ENCODE measurements at places on chromosomes 4 and X.

GRCh38 chr4:10117359-10118047 is 904 bp upstream of the WDR1 start:
- no peak for DNase-seq

DNA sequence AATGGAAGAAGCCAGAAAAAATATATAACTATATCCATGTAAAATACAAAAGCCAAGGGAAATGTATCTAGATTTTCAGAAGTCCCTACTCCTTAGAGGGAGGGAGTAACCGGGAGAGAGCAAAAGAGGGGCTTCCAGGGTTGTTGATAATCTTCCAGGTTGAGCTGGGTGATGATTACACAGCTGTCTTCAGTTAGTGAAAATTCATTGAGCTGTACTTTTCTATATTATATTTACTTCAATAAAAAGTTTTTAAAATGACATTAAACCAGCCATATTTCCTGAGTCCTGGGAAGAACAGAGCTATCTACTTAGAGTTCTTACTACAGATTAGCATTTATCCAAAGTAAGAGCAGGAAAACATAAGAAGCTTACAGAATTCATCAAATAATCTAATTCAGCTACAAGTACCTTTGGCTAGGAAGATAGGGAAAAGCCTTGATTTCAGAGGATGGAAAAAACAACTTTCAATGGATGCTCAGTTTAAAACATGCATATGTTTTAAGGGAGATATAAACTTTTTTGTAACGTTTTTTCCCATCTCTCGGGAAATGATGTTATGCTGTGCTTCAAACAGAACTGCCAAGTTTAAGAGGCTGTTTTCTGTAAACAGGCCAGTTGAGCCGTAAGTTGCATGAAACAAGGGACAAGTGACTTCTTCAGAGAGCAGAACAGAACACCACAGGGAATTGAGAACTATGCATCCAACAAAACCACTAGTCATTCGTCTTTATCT is 204.6 kb downstream of the SCFD2 start:
- DNase-seq = no peak

DNA sequence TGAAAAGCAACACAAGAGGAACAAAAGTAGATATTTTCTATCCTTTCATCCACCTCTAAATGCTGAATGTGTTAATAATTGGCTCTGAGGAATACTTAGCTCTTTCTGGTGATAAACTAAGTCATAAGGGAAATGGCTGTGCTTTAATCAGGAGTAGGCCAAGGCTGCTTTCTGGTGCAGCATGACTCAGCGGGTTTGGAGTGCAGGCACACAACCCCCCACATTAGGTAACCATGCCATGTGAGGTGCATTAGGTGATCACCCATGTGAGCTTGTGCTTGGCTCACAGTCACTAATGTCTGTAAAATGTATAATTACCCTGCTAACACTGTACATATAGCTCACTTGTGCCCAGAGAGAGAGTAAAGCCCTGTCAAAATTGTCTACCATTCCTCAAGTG is 57.2 kb downstream of the USP38 start:
- no peak for DNase-seq

DNA sequence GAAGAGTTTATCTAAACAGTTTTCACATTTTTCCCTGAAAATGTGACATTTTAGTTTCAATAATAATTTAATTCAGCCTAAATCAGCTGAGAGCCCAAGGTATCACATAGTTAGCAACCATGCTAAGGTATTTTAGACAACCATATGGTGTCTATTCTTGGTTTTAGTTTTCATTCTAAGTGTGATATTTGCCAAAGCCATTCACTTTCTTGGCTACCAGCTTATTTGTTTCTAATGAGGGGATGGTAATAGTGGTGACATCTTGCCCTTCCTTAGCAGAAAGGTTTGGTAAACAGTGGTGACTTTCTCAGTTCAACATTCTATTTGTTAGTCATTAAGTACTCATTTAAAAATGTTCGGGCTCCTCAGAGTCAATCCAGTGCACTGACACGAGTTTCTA is 854.9 kb upstream of the HTR2C start:
- DNase-seq = no peak

DNA sequence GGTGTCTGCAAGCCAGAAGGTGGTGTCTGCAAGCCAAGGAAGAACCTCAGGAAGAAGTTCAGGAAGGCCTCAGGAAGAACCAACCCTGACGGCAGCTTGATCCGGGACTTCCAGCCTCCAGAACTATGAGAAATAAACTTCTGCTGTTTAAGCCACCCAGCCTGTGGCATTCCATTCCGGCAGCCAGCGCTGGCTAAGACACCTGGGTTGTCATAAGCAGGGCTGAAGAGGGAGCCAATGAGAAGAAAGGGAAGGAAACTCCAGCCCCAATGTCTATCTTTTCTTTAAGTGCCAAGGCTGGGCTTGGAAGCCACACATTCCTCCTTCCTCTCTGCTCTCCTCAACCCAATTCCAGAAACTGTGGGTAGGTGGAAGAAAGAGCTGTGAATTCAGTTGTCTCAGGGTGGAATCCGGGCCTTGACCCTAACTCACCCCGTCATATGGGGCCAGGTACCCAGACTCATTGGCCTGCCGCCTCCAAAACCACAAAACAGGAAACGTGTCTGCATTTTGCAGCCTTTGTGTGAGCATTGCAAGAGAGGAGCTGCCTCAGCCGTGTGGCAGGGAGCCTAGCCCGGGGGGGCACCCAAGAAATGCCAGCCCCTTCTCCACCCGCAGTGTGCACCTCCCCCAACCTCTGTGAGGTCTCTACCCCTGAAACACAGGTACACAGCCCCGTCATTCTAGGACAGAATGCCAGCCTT is 26.8 kb downstream of the CRMP1 start:
- DNase-seq = no peak

DNA sequence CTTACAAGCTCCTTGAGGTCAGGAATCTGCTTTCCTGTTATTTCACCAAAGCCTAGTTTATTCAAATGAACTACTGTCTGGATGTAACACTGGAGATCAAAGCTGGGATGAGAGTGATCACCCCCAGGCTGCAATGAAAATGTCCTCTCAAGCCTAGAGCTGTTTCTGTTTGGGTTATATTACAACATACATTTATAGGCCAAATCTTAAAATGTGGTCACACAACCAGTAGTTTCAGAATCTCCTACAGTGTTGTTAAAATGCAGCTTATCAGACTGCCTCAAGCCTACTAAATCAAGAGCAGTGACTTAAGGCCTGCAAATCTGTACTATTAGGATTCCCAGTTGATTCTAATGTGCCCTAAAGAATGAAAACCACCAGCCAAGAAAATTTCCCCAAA is 207.5 kb downstream of the PAPSS1 start:
- no peak for DNase-seq

DNA sequence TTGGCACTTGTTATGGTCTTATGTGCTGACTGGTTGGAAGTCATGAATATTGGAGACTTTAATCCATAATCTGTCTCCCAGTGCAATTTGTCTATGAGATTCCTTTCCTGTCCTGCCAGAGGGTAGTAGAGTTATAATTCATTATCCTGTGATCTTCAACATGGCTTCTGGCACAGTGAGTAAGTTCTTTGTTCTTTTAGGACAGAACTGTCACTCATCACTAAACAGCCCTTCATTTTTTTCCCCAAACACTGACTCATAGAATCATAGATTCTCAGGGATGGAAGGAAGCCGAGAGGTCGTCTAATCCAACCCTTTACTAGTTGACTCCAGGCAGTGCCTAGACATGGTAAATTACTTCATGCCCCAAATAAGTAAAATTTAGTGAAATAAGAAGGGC is 78.4 kb downstream of the LUZP4 start:
- DNase-seq = no peak

DNA sequence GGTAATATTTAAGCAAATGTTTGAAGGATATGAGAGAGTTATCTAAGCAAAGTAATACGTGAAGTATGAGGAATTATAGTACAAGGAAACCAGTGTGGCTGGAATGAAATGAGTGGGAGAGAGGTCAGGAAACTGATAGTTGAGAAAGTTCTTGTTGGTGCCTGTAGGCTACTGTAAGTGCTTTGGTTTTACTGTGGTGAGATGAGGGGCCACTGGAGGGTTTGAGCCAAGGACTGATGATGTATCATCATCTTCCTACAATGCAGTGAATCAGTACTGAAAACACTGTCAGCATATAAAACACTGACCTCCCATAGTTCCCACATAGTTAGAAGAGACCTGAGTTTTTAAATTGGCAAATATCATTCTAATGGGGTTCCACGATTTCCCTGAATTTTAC is 367.5 kb upstream of the CTSO start:
- DNase-seq = no peak

DNA sequence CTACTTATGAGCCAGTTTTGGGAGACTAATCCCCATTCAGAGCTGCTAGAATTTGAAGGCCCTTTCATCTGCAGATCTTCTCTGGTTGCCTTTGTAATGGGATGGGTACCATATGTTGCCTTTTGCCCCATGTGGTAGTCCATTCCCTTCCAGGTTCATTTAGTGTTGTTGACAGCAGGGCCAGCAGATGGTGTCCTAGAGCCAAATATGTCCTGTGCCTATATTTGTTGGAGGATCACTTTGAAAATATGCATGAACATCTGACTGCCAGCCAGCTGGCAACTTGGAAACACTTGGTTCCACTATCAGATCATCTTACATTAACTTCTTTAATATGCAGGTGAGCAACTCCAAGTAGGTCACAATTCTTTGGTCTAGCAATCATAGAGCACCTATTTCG is 30.4 kb downstream of the CFAP299 start:
- DNase-seq = peak; percentile 42
